ENCODE measurements at places on chromosomes 16 and 17.
A peak's percentile ranks its signal among the peaks of the same experiment; 100 is the strongest.

GRCh38 chr16:67884684-67885083 is at the start of gene NRN1L:
Gene NRN1L (plus strand): TSS chr16:67884885. CDS start chr16:67884904, 19 bp downstream.
- DNase-seq = no peak

DNA sequence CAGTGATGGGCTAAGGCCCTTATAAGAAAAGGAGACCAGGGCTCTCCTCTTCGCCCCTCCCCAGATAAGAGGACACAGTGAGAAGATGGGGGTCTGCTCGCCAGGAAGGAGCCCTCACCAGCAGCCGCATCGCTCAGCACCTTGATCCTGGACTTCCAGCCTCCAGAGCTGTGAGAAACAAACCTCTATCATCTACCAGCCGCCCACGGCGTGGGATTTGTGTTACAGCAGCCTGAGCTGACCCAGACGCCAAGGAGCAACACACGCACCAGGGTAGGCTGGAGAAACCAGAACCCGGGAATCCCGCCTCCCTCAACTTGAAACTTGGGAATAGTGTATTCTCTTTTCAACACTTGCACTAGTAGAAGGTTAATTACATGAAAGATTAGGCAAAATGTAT is 4.2 kb upstream of the ZG16B start:
- DNase-seq = no peak

- peak; percentile 82 for DNase-seq
Observed at GRCh38 chr17:4420692-4421131, 13.0 kb upstream of the SPNS3 start.

GRCh38 chr16:3737181-3737580 is 19.9 kb upstream of the TRAP1 start:
- no peak for DNase-seq

DNA sequence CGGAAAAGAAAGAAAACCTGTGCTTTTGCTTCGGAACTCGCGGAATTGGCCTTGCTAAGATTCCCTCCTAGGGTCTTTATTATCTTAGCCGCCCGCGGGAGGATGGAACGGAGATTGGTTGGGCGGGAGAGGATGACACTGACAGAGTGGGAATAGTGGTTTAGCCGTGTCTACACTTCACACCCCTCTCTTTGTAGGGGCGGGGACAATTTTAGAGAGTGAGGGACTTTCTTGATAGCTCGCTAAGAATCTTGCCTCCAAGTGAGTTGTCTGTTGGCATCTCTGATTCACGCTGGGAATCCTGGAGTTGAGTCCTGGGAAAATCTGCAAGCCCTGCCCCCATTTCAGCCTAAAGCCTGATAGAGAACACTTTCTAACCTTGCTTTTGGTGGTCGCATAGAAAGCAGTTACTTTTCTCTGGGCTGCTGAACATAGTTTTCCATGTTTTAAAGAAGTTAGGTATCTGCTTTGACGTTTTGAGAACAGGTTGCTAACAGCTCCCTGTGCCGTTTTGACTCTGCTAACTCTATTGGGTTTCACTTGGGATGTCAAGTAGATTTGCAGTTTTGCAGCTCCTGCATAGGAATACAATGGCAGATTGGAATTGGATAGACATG is 697 bp downstream of the NOL11 start:
- DNase-seq = peak; percentile 26

DNA sequence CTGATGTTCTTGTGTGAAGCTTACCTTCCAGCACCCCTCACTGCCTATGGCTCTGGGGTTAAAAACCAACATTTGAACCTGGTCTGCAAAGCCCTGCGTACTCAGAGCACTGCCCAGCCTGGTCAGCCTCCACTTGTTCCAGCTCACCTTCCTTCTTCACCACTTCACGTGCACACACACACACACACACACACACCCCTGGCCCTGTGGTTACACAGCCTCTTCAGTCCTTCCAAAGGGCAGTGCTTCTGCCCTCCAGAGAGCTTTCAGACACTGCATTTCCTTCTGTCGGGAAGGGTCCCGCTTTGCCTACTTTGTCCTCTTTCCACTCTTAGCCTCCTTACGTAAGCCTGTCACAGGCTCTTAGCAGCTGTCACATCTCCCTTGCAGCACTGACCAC is 9.6 kb upstream of the TMEM220 start:
- no peak for DNase-seq

GRCh38 chr17:65820306-65820705 is 258.9 kb upstream of the AXIN2 start:
- DNase-seq = no peak

- DNase-seq = no peak
Observed at GRCh38 chr17:17792551-17793377, 44.0 kb downstream of the SREBF1 start.

DNA sequence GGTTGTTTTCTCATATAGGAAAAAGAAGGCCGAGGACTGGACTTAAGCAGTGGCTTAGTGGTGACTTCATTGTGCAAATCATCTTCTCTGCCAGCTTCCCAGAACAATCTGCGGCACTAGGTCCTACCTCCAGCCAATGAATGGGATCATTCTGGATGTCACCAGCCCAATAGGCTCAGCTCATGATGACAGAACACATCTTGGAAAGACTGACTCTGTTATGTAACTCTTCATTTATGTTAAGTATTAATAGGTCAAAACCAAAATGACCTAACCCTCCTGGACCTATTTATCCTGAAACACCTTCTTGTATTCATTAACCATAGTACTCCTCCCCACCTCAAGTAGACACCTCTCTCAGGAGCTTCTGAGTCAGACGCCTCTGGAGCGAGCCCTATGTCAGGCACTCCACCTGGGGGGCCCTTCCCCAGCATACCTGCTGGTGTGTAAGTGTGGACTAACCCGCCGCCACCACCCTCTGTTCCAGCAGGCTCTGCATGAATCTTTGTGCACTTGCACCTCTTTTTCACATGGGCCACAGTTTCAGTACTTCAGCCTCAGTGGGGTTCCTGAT is 7.2 kb downstream of the ARL2BP start:
- no peak for DNase-seq
